ENCODE measurements at places on chromosomes 1 and 21.

GRCh38 chr1:39685071-39685470 lies 6.2 kb downstream of the HPCAL4 start:
- no peak for DNase-seq

DNA sequence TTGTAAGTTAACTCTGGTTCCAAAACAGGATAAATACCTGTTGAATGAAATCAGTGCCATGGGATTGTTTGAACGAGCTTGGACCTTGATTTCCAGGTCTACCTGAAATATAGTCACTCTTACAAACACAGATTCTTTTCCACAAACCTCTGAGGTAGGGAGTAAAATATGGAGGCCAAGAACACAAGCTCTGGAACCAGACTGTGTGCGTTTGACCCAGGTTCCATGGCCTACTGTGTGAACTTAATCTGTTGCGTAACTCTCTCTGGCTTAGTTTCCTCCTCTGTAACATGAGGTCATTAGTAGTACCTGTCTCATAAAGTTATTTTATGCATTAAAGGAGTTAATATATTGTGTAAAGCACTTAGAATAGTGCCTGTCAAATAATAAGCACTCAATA lies 25.1 kb downstream of the DENND2D start:
- DNase-seq, result no peak

GRCh38 chr1:187763976-187764375 lies 935.2 kb downstream of the PLA2G4A start:
- no peak for DNase-seq

DNA sequence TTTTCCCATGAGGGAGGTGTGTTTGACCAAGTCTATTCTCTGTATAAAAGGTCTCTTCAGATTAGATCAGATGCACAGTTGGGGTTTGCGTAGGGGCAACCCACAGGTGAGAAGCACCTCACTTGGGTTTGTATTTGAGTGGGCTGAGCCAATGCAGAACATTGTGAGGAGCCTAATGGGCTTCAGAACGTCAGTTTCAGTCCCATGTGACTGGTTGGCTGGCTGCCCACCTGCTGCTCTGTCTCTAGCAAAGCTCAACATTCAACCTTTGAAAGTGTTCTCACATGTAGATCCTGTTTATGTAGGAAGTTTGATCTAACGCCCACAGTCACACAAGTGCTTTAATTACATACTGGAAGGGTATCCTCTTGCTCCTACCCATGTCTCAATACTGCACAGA lies 105.5 kb downstream of the FASLG start:
- no peak for DNase-seq

- DNase-seq, result no peak
Measured at GRCh38 chr1:204615881-204616280, 69.7 kb downstream of the LRRN2 start.

DNA sequence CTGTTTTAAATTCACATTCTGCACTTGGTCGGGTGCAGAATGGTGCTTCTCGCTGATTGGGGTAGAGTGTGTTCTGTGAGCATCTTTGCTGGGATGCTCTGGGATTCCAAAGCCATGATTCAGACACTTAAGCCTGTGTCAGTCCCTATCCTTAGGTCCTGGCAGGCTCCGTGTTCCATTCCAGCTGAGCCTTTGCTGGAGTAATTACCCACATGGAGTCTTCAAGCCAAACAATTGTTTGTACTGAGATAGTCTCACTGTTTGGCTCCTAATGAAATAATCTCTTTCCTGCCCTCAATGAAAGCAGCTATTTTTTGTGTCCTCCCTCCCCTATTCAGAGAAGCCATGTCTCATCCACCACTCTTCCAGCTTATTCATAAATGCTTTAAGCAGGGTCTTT lies 18.7 kb downstream of the SMAP2 start:
- no peak for DNase-seq

DNA sequence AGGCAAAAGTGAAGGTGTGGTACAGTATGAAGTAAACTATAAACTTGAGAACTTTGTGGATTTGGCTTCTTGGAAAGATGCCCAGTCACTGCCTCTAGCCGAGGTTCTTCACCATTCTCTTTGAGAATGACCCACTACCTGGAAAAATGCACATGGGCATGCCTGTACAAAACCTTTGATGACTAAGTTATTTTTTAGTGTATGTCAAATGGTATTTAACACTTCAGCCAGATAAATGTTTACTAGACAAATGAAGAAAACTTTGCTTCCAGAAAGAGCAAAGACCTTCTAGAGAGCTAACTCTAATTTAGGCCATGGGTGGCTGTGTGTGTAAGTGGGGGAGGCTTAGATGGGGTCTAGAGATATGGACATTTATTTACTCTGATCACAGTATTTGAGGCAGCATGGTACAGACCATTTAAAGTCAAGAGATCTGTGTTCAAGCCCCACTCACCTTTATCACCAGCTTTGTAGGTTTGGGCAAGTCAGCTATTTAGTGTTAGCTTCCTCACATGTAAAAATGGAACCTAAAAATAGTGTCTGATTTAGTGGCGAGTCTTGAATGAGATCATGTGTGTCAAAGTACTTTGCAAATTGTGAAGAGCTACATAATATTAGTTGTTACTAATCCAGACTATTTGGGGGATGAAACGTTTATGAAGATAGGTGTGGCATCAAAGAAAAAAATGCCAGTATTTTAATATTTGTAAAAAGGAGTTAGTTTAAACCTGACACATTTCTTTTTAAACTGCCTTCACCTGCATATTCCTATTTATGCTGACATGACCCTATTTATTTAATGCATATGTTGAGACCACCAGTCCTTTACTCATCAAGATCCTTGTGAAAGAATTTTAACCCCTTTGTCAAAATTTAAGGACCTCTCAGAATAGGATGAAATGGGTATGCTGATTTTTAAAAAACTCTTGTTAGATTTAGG lies 20.2 kb downstream of the NFYC start:
- DNase-seq, result peak; percentile 29

GRCh38 chr21:46216132-46216747 lies 12.3 kb downstream of the LSS start:
- no peak for DNase-seq

- no peak for DNase-seq
Measured at GRCh38 chr1:64072089-64072793, 131.2 kb upstream of the UBE2U start.

GRCh38 chr1:116986421-116987255 lies 14.9 kb upstream of the CD101 start:
- DNase-seq, result no peak

Data from KG1 (cell line).